ENCODE measurements at places on chromosomes 13 and 19.

DNA sequence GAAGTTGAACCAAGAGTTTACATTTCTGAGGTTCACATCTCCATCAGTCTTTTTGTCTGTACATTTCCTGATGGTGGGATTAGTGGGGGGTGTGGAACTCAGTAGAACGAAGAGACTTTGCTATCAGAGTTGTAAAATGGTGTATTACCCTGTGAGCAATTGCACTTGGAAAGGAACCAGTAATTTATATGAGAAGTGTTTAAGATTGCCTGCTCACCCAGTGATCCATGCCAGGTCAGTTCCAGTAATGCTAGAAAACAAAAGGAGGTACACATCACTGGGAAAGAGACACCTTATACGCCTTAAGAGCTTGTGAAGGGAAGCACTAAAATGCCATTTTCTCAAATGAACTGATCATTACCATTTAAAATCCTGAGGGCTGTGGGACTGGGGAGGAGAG lies 7.5 kb upstream of the DACH1 start:
- DNase-seq, result no peak

GRCh38 chr13:76009267-76009890 lies 373.2 kb downstream of the LMO7 start:
- DNase-seq, result no peak

DNA sequence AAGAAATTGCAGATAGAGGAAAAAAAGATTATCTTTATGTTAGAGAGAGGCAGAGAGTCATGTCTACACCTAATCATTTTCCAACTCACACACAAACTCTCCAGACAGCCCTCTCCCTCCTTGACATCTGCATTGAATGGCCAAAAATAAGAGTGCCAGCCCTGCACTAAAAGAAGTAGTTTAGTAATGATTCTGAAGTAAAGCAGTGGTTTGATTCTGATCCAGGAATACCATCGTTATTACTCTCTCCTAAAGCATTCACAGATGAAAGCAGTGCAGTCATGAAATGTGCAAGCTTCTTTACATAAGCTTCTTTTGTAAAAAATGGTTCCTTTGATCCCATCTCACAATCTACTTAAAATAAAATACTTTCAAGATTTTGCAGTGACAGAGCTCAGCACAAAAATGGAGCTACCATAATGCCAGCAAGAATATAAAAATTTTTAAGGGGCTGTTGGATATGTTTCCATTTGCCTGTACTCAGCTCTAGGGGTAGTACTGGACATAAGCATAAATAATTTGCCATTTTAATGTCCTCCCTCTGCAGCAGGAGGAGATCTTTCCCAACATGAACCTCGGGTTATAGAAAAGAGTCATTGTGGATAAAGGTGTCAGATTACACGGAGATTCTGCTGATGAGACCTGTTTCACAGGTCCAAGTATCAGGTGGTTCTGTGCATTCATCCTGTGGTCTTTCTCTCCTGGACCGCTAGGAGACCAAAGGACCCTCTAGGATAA lies 406.3 kb downstream of the DCT start:
- no peak for DNase-seq

DNA sequence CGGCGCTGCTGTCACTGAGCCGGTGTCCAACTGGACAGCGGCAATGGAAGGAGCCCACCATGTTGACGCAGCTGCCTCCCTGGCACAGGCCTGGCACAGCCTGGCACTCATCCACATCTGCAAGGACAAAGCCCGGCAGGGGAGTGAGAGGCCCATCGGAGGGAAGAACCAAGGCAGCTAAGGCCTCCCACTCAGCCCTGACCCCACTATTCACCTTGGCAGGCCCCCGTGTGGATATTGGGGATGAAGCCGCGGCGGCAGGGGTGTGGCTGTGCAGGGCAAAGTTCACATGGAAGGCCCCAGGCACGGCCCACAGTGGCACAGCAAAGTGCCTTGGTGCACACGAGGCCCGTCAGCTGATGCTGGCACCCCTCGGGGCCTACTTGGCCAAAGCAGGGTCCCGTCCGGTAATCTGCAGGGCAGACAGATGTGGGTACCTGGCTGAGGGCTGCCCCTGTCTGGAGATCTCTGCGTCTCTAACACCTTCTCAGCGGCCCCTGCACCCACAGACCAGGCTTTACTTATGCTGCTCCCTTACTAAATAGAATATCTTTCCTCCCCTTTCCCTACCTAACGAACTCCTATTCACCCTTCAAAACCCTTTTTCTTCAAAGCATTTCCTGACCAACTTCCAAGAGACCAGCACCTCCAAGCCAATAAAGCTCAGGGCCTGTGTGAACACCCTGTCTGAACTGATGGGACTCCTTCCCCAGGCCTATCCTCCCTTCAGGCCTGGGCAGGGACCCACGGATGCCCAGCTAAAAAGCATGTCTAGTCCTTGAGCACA lies 7.5 kb downstream of the FBN3 start:
- no peak for DNase-seq

GRCh38 chr13:59280297-59280696 lies 883.4 kb downstream of the DIAPH3 start:
- DNase-seq, result no peak

- no peak for DNase-seq
Observed at GRCh38 chr13:50889317-50889716, 20.3 kb upstream of the RNASEH2B start.

DNA sequence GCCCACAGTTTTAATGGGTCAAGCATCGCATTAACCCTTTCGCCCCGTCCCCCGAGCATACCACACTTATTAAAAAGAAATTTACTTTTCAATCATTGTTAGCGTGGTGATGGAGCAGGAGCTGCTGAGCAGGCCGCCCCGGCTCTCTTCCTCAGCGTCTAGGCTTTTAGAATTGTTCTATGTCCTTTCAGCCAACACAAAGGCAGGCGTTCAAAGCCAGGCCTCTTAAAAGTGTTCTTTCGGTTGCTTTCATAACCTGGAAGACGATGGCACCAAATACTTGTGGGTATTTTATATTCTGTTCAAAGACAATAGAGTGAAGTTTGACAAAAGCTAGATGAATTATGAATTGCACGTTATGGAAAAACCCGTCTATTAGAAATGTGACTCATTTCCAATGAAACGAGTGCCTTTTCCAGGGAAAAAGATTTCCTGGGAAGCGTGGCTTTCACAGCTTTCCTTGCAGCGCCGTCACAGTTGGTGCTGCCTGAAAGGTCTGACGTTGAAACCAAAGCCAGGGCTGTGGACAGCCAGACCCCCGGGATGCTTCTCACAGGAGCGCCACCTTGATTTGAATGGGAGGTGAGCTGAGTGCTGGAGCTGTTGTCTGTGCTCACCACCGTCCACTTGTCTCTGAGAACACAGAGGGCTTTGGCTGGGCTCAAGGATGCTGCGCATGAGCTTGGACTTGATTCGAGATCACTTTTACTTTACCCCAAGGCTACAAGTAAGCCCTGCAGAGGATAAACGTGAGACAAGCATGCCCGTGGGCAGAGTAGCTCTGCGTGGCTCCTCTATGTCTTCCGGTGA lies 78.8 kb downstream of the SOX1 start:
- DNase-seq, result no peak

GRCh38 chr13:43057653-43058317 lies 34.4 kb downstream of the DNAJC15 start:
- DNase-seq, result no peak

All from left renal cortex interstitium (tissue), 4 donors.